Fibroblast of skin of back (primary cell): ENCODE measurements at places on chromosomes 1 and 21.

DNA sequence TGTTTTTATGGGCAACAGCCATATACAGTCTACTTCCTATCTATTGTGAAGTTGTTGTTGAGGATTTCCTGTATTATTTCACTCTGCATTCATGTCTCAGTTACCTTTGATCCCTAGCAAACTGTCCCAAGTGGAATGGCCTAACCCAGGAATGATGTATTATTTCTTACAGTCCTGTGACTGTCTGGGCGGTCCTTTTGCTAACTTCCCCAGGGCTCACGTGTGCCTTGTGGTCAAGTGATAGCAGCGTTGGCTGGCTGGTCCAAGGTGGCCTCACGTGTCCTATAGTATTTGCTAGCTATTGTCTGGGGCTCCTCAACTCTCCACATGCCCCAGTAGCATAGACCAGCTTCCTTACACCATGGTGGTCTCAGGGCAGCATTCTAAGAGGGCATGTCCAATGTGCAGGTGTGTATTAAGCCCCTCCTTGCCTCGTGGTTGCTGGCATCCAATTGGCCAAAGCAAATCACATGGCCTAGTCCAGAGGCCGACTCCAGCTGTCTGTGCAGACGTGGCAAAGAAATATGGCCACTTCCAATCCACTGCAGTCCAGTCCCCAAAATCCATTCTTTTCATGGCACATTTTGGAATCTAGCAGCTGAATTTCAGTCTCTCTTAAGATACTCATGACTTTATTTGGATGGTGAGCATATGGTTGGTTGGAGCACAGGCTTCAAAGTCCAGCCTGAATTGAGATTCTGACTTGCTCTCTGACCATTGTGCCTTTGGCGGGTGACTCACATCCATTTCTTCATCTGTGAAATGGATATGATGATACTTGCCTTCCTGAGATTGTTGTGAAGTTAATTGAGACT is 94.1 kb downstream of the GALNT2 start:
- no peak for DNase-seq

DNA sequence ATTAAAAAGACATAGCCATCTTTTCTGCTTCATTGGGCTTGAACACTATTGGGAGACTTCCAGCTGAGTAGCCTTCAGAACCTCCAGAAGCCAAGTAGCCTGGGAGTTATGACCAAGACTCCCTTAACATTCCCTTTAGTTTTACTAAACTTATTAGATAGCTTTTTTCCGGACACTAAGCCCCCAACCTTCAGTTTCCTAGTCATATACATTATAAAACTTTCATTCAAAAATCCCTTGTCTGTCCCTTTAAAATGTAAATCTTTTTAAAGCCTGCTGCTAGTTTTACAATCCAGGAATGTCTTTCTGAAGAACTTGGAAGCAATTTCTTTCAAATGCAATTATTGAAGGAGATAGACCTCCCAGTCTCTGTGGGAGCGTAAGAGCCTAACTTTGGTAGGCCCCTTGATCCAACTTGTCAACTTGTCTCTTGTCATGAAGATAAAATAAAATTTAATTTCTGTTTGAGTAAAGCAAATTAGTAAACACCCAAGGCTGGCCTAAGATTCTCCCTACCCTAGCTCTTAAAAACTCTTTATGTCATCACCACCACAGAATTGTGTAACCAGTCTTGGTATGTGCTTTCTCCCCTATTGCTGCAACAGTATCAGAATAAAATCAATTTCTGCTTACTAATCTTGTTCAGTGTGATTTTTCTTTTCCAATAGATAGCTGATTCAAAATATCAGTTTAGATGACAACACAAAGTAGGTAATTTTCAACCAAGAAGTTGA is 796.2 kb downstream of the PLA2G4A start:
- no peak for DNase-seq

GRCh38 chr21:27359141-27359540 is 392.3 kb upstream of the ADAMTS5 start:
- peak; percentile 73 for DNase-seq

DNA sequence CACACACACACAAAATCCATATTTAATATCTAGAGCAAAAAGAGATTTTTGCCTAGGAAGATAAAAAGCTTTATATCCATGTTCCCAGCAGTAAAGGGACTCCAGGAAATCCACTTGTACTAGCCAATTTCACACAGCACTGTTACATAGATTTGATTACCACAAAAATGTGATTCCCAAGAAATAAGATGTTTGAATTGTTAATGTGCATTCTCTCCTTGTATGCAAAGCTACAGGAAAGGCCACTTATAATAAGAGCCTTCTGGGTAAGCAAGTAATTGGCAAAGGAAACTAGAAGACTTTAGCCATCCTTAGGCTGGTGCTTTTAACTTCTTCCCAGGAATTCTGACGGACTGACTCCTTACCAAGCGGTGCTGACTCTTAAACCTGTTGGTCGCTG is 89.3 kb downstream of the LBR start:
- no peak for DNase-seq

GRCh38 chr1:8985915-8986813 is 40.1 kb downstream of the SLC2A7 start:
- peak; percentile 98 for DNase-seq
